ENCODE measurements at places on chromosomes 5 and 9.

DNA sequence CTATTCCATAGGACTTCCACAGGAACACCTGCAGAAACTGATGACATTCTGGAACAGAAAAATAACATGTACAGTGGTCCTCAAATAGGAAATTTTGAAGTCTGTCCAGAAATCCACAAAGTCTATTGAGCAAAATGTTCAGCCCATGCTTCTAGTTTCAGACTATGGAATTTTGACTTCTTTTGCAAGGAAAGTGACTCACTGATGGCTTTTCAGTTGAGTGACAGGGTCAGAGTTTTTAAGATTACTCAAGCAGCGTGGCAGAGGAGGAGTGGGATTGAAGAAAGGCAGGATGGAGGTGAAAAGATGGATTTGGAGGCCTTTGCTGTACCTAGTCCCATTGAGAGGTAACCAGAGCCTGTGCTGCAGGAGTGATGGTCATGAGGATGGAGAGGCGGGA is 151.5 kb downstream of the GOLPH3 start:
- no peak for DNase-seq

DNA sequence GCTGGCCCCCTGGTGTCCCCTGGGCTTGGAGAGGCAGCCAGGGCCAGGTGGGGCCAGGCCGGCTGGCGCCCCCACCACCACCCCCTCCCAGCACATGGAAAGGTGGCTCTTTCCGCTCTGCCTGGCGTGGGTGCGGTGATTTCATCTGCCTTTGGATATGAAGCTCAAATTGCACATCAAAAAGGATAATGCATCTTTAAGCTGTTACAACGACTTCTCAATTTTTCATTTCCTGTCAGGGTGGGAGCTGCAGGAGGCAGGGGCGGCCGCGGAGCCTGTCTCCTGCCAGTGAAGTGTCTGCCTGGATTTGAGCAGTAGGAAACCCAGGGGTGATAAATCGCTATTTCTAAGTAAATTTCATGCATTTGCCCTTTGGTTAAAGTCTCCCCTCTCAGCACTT is 169.2 kb upstream of the MVB12B start:
- DNase-seq, result no peak

GRCh38 chr5:160291467-160291866 is 20.9 kb downstream of the CCNJL start:
- DNase-seq, result no peak

DNA sequence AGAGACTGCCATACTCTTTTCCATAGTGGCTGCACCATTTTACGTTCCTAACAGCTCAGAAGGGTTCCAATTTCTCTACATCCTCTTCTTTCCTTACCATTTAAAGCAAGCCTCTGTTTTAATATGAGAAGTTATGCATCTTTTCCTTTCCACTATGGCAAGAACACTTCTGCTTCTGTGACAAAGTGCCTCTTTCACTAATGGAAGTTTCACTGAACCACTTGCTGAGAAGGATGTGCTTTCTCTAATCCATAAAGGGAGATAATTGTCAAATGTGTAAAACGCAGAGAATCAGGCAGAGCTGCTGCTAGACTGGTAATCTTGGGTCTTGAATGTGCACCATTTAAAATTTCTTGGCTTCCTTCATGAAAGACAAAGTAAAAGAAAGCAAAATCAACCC is 131.6 kb downstream of the PJA2 start:
- DNase-seq, result no peak

DNA sequence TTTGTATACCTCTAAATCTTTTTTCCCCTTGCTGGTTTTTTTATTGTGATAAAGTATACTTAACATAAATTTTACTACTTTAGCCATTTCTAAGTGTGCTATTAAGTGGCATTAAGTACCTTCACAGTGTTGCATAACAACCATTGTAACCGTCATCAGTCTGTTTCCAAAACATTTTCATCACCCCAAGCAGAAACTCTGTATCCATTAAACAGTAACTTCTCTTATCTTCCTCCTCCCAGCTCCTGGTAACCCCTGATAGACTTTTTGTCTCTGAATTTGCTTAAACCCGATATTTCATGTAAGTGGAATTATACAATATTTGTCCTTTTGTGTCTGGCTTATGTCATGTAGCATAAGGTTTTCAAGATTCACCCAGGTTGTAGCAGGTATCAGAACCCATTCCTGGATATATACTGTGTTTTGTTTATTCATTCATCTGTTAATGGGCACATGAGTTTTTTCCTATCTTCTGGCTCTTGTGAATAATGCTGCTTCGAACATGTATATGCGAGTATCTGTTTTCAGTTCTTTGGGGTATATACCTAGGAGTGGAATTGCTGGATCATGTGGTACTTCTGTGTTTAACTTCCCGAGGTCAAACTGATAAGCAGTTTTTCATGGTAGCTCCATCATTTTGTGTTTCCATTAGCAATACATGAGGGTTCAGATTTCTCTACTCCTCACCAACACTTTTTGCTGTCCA is 66.4 kb downstream of the EHMT1 start:
- no peak for DNase-seq
